LHCN-M2 (cell line): ENCODE measurements at places on chromosomes 11 and 22.

- DNase-seq: no peak
Measured at GRCh38 chr11:133819114-133819513, 26.2 kb downstream of the SPATA19 start.

DNA sequence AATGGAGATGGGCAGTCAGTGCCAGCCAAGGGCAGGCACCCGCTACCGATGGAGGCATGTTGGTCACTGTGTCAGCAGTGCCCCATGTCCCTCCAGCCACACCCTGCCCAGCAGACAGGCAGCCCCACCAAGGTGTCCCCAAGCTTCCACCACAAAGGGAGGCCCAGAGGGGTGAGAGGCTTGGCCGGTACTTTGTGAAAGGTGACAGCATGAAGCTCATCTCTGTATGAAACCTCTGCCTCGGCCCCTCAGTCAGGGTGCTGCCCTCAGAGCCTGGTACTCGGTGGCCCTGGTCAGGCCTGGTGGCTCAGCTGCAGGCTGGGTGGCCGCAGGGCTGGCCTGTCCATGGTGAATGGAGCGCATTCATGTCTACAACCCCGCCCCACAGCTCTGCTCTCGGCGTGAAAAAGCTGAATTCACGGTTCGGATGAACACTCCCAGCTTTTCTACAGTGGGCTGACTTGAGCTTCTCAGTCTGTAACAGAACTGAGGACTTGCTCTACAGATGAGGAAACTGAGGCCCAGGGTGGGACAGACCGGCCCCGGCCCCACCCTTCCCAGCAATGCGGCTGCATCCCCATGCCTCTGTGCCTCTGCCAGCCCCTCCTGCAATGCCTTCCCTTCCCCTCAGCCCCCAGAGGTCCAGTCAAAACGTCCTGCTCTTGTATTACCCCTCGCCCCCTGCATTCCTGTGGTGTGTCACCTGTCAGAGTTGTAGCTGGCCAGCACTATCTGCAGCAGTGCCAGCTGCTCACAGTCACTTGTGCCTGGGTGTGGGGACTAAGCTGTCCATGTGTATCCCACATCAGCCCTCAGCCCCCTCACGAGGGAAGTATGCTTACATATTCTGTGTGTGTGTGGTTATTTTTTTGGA is 27.7 kb downstream of the RSPH14 start:
- DNase-seq: peak; percentile 81

GRCh38 chr11:91495837-91496236 is 728.8 kb upstream of the FAT3 start:
- no peak for DNase-seq

GRCh38 chr11:61716478-61717285 is 35.8 kb upstream of the MYRF start:
- no peak for DNase-seq

DNA sequence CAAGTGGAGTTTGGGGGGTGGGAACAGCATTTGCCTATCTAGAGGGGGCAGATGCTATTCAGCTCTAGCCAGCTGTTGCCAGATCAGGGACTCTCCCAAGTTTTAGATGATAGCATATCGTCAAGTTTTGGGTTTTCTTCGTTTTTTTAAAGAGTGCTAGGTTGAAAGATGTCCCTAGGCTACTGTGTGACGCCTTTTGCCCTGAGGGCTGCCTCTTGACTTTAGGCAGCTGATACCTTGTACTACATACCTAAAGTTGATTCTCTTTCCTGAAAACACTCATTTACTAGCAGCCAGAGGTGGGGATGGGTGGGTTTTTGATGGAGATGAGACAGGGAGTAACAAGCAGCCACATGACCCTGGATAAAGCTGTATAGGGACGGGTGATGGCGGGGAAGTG is 87.1 kb downstream of the ABTB2 start:
- DNase-seq: no peak

GRCh38 chr11:118295199-118295598 is 9.3 kb upstream of the CD3E start:
- DNase-seq: no peak

DNA sequence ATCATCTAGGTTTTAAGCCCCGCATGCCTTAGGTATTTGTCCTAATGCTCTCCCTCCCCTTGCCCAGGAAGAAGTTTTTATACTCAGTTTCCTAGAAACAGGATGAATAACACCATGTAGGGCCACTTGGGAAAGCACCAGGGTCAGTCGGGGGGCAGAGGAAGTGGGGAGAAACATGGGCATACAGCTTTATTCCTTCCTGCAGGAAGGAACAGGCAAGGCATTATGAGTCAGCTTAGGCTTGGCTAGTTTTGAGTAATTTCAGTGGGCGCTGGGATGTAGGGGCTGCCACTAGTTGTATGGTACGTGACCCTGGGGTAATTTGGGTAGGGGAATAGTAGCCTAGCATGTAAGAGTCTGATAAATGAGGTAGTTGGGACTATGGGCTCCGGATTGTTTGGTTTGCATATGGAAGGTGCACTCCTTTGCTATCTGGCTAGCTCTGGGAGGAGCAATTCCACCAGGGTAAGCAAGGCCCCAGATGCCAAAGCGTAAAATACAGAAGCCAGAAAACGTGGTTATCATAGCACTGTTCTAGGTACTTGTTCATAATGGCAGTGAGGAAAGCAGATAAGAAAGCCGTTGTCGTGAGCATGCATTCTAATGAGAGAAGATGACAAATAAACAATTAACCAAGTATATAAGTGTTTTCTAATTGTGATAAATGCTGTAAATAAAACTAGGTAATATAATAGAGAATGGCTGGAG is 24.8 kb downstream of the ACER3 start:
- peak; percentile 73 for DNase-seq

- no peak for DNase-seq
Measured at GRCh38 chr22:34115722-34116121, 195.4 kb upstream of the LARGE1 start.

DNA sequence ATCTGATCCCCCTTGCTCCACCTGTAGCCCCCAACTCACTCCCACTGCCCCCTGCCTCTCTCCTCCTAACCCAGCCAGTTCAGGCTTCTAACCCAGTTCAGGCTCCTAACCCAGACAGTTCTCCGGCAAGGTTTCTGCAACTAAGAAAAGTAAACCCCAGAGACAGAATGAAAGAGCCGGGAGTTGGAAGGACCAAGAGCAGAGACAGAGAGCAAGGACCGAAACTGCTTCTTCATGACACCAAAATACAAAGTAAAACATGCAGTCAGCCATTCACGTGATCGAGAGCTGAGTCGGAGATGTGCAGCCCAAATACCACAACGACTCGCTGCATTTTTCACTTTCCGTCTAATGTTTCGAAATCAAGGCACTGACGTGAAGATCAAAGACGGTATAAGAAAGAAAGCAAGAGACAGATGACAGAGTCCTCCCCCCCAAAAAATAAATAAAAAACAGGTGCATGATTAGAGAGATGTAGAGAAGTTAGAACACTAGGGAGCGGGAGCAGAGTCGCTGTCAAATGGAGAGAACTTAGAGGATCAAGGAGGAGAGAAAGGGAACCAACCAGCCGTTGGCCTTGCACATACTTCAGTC is 884 bp downstream of the IL10RA start:
- peak; percentile 2 for DNase-seq
